ENCODE measurements at places on chromosomes 4 and X.
A peak's percentile ranks its signal among the peaks of the same experiment; 100 is the strongest.

DNA sequence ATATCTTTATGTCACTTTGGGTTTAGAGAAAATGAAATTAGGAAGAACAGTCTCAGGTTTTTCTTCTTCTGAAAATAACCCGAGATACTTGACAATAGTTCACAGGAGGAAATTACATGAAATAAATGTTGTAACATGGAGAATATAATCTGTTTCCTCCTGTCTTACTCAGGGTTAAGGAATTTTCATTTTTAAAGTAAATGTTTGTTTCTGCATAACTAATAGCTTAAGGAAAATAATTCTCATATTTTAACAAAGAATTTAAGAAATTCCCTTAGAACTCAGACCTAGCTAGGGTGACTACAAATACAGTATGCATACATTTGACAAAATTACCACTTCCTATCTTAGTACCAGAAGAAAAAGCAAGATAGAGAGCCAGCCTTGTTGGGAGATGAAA is 17.2 kb upstream of the SPRY1 start:
- no peak for DNase-seq

DNA sequence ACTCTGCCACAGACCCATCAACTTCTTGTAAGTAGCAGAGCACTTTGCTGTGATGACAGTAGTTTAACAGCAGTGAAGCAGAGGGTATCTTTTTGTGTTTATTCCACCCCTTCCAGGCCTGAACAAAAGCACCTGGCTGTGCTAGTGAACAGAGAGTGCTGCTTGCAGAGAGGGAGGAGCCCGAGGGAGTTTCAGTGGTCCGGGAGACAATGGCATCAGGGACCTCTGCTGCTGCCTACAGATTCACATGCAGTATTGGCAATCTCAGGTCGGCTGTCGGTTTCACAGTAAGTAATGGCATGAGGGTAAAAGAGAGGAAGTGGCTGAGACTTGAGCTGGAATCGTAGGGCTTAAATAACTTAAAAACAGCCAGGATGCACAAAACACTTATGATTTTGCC is 755.8 kb downstream of the RPA4 start:
- DNase-seq = peak; percentile 2

- no peak for DNase-seq
These were observed 194.7 kb upstream of the CXorf51B start for GRCh38 chrX:146614663-146615478.

GRCh38 chr4:77045490-77045889 is 30.3 kb downstream of the CCNI start:
- no peak for DNase-seq

DNA sequence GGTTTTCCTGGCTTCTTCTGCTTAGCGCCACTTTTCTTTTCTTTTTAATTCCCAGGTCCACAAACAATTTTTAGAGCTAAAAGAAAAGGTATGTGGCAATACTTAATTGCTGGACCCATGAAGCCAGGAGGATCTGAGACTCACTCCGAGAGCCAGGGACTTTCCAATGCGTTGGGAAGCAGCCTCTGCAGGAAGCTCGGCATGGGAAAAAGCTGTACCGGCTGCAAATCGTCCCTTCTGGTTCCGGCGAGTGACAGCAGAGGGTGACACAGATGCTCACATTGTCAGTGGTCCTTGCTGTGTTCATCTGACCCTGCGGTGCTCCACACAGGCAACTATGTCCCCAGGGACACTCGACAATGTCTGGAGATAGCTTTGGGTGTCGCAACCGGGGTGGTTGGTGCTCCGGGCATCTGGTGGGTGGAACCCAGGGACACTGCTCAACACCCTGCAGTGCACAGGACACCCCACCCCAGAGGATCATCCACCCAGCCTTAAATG is 164.0 kb downstream of the PRKX start:
- no peak for DNase-seq

Measured in hematopoietic multipotent progenitor cell (in vitro differentiated cells).